ENCODE measurements at places on chromosomes 6 and 20.

GRCh38 chr6:73817253-73817652 is 121.2 kb downstream of the CD109 start:
- DNase-seq = no peak

DNA sequence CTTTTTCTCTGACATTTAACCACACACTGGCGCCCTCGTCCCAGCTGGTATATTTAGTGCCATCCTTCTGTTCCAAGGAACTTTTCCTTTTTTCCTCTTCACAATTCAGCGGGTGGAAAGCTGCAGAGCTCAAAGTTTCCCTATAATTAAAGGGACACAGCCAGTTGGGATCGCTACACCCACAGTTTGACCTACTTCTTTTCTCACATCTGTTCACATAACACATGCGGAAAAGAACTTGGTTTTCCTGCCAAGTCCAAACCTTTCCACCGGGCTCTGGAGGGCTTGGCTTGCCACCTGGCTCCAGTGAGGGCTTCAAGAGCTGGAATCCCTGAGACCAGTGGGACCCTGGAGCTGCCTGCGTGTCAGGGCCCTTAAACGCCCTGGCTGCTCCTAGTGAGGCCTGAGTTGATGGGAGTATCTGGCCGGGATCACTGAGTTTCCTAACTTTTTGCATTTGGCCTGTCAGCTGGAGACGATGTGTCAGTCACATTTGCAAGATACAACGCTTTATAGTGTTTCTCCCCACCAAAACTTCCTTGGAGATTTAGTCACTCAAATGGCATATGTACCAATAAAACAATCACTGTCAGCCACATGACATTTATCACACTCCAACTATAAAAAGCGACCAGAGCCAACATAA is 176.0 kb downstream of the SASH1 start:
- no peak for DNase-seq

DNA sequence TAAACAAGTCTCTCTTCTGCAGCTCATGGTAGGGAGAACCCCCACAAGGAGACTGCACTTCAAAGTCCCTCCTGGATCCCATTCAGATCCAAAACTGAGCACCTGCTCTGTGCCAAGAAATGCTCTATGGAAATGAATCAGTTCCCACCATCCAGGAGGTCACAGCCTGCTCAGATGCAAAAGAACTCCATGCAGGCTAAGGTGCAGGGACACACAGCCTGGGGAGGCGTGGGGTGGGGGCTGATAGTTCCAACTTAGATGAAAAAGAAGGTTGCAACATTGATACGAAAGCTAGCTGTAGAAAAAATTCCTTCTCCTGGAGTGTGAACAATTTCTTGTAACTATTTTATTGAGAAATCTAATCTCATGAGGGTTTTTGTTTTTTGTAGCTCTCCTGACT is 111.0 kb upstream of the TMEM170B start:
- DNase-seq = no peak

GRCh38 chr6:92550501-92550900 is 868.9 kb downstream of the EPHA7 start:
- DNase-seq = no peak

- no peak for DNase-seq
Observed at GRCh38 chr20:16261733-16262273, 311.4 kb downstream of the KIF16B start.

- DNase-seq = no peak
Observed at GRCh38 chr6:127851197-127851596, 49.7 kb downstream of the THEMIS start.

GRCh38 chr20:21232546-21233280 is 70.4 kb upstream of the XRN2 start:
- DNase-seq = no peak
